KG1 (cell line): ENCODE measurements at places on chromosomes 5 and 9.

DNA sequence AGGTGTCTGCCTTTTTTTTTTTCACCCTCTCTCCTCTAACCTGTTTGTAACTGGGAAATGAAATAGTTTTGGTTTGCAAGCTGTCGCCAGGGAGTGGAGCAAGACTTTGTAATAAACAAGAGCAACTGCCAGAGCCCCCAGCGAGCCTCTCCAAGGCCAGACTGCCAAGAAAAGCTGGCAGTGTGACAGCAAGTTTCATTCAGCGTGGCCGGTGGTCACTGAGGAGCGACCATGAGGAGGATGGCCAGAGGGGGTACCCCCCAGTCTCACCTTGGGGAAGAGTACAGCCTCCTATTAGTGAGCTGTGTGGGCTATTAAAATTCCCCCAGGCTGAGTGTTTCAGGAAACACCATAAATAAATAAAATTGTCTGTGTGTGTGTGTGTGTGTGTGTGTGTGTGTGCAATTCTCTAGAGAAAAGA lies 49.9 kb downstream of the ZFAND5 start:
- no peak for DNase-seq

DNA sequence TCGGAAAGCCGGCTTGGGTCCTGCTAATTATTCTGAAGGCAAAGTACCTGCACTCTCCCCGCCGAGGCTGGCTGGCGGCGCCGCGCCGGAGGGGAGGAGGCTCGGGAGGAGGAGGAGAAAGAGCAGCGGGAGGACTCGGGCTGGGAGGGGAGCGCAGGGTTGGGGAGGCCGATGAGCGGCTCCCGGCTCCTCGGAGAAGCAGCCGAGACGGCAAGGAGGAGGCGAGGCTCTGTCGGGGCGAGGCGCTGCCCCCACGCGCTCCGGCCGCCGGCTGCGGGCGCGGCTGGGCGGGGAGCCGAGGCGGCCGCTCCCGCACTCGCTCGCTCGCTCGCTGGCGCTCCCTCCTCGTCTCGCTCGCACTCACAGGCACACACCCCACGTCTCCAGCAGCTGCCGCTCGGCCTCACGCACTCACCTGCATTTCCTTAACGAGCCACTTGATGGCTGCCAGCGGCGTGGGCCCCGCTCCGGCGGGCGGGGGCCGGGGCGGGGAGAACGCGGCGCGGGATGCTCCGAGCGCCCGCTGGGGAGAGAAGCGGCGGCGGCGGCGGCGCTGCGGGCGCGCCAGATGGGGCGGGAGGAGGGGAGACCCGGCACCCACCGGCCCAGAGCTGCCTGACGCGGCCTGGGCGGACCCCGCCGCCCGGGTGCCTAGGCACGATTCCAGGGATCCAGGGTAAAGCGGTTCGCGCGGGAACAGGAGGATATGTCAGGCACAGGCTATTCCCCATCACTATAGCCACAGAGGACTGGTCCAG lies at the start of gene PTPRD:
PTPRD (minus strand) TSS at position 362 of the 758 bp plus-strand sequence.
- DNase-seq, result no peak

- DNase-seq, result no peak
Observed at GRCh38 chr5:27727254-27727653, 688.9 kb upstream of the CDH9 start.

DNA sequence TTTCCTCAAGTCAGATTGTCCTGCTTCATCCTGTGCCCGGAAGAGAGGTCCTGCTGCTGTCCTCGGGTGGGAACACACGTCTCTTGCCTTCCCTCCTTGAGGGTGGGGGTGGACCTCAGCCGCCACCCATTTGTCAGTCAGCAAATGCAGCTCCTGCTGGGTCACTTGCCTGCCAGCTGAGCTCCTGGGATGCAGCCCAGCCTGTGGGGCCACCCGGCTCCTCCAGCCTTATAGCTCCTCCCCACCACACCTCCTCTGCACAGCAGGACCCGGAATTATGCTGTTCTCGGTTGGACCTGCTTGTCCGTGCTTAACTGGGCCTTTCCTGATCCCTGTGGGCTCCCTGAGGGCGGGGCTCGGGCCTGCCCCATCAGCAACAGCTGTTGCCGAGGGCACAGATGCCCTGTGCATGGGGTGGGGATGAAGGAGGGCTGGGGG lies 52.7 kb downstream of the RXRA start:
- no peak for DNase-seq

DNA sequence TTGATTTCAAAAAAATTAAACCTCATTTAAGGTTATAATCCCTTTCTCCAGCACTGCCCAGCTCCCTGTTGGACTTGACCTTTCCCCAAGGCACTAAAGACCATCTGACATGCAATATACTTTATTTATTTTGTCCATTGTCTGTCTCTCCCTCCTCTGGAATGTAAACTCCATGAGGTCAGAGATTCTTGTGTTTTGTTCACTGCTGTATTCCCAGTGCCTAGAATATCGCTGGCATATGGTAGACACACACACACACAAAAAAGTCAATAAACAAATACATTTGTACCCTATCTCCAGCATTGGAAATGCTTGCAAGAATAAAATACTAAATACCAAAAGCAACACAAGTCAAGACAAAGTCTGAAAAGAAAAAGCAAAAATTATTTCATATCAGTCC lies 17.3 kb upstream of the ARSB start:
- no peak for DNase-seq

DNA sequence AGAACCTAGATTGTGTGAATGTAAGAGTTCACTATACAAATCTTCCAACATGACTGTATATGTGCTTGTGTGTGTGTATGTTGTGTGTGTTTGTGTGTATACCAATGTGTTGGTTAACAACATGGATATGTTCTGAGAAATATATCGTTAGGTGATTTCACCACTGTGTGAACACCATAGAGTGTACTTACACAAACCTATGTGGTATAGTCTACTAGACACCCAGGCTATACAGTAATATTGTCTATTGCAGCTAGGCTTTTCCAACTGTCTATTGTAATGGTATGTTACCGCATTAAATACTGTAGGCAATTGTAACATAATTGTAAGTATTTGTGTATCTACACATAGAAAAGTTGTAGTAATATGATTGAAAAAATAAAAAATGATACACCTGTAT lies 959.2 kb upstream of the SEMA6A start:
- no peak for DNase-seq

- DNase-seq, result no peak
Observed at GRCh38 chr5:33379757-33380156, 61.0 kb upstream of the TARS1 start.

GRCh38 chr9:3214741-3215140 lies 311.1 kb downstream of the RFX3 start:
- DNase-seq, result no peak

DNA sequence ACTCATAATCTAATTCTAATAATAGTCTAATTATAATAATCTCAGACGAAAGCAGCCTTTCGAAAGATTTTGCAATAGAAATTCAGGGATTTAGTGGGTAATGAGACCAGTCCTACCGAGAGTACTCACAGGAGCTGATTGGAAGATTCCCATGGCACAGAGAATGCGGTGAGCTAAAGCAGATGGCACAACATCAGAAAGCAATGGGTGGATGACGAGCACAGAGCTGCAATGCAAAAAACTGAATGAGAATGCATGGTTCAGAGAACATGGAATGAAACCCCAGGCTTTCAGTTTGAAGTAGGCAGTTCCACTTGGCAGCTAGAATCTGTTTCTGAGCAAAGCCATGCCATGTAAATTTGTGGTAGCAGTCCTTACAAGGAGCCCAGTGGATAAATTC lies 78.2 kb upstream of the SPINK5 start:
- no peak for DNase-seq

GRCh38 chr5:53418409-53418808 lies 62.0 kb upstream of the FST start:
- no peak for DNase-seq

- no peak for DNase-seq
Observed at GRCh38 chr9:37623267-37623666, 27.5 kb upstream of the FRMPD1 start.

DNA sequence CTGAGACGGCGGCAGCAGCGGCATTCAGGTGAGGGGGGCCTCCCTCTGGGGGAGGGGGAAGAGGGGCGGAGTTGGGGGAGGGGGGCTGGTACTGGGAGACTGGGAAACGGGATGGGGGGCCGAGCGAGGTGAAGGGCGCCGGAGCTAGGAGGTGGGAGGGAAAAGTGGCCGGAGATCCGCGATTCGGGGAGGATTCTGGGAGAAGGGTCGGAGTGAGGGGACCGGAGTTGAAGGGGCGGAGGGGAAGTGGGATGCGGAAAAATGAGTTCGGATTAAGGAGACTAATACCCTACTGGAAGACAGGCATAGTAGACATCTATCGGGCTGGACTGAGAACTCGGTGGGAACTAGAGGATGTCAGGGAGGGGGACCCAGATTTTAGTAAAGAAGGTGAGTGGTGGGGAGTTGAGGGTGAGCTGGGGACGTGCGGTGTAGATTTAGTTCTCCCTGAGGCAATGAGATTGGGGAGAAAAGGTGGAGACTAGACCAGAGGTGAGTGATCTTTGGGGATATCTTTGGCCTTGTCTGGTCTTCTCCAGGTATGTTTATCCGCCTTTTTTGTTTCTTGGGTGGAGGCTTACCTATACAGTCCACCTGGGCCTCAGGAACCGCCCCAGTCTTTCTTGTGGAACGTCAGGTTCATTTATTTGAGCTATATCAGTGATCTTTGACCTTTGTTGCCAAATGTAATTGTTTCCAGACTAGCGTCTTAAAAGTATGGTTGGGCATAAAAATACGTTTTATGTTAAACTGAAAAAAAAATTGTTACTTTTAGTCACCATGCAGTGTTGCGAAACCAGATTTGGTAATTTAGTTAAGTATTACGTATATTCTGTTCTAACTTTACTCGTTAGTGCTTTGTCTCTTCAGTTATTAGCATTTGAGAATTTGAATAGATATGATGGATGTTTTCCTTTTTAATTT lies 632 bp downstream of the UBAP1 start:
- DNase-seq, result no peak

- DNase-seq, result peak; percentile 52
Observed at GRCh38 chr9:88593537-88594185, 58.7 kb downstream of the NXNL2 start.

DNA sequence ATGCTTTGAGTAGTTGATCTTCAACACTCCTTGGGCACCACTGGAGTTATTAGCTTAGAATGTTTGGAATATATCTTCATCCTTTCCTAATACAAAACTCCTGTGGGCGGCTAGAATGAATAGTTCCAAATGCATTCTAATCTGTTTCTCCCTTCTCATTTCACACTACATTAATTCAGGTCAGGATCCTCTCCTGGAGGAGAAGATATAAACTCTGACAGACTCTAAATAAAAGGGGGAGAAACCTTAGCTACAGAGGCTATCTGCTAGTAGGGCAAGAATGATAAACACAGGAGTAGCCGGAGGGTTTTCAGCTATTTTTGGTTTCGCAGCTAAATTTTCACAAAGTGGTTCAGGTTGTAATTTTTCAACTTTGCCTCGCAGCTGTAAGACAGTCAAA lies 45.2 kb upstream of the FAM240B start:
- DNase-seq, result no peak

GRCh38 chr9:134025606-134026541 lies 593 bp downstream of the BRD3OS start:
- peak; percentile 31 for DNase-seq

- no peak for DNase-seq
Observed at GRCh38 chr9:121055642-121056143, 5.6 kb upstream of the C5 start.

DNA sequence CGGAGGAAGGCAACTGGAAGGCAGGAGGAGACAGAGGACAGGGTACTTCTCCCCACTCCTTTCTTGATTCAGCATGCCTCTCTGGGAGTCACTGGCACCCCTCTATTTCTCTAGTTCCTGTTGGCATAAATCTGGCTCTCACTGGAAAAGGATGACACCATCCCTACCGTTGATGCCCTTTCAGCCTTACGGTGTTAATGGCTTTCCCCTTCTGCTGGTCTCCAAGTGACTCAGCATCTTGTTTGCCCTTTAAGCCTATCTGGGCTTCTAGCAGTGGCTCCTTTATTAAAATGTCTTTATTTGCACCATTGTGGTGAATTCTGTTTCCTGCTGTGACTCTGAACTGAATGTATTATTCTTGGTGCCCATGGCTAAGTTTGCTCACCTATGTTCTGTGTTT lies 227.3 kb upstream of the GLRA1 start:
- DNase-seq, result no peak

GRCh38 chr5:61461417-61461816 lies 129.4 kb downstream of the ZSWIM6 start:
- DNase-seq, result no peak

DNA sequence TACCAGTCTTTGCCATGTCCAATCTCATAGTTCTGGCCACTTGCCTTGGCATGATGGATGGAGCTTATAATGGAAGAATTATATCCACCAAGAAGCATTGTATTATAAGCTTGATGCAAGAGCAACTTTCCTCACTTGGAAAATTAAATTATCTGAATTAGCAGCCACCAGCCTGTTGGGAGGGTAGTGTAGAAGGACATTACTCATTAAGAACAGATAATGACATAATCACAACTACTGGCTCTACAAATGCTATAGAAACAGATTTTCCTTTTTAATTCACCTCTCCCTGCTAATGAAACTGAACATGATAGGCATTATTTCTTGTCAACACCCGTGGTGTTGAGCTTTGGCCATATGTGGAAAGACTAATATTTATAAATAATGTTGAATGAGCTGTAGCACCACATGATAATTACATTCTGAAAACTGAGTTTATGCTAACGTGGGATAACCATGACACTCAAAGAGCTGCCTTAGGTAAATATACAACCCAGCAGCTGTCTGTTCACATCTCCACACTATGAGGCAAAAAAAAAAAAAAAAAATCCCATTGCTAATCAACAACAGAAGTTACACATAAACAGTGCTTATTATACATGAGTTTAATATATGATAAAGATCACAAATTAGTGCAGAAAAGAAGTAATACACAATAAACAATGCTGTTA lies 48.1 kb upstream of the NR4A3 start:
- no peak for DNase-seq

GRCh38 chr5:36494841-36495601 lies 111.4 kb upstream of the SLC1A3 start:
- no peak for DNase-seq

DNA sequence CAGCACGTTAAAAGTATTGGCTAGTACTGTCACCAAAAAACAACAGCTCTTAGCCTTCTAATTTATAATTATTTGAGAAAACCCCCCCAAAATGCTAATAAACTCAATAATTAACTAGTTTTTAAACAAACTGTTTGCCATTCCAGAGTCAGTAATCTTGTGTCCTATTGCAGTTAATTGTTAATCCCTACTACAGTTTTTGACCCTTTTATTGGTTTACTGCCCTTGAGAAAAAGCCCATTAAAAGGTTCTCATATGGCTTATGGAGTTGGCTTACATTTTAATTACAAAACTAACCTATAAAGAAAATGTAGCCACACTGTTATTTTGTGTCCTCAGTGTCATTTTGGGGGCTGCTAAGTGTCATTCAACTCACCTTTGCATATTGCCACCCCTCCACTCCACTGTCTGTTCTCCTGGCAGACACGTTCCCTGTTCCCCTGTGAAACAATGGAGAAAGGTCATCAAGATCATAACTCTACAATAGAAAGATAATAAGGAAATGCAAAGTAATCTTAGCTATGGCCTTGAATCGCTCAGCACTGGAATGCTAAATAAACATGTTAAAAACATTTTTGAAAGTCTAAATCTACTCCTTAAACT lies 51.6 kb upstream of the TXNDC8 start:
- DNase-seq, result no peak

DNA sequence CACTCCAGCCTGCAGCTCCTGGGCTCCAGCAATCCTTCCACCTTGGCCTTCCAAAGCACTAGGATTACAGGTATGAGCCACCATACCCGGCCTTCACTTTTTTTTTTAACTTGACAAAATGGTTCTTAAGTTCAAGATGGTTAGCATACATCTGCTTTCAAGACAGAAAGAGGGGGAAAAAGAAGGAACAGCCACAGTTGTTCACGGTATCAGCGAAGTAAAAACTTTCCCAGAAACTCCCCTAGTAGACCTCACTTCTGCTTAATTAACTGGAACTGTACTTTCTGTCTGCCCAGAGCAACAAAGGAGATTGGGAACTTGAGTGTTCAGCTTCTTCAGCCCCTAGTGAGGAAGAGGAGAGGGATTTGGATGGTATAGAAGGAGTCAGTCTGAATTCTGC lies 116.7 kb downstream of the UGCG start:
- no peak for DNase-seq
